ENCODE measurements at places on chromosomes 16 and 17.
A peak's percentile ranks its signal among the peaks of the same experiment; 100 is the strongest.

- DNase-seq = no peak
Measured at GRCh38 chr16:57783116-57783515, 19.2 kb downstream of the KIFC3 start.

DNA sequence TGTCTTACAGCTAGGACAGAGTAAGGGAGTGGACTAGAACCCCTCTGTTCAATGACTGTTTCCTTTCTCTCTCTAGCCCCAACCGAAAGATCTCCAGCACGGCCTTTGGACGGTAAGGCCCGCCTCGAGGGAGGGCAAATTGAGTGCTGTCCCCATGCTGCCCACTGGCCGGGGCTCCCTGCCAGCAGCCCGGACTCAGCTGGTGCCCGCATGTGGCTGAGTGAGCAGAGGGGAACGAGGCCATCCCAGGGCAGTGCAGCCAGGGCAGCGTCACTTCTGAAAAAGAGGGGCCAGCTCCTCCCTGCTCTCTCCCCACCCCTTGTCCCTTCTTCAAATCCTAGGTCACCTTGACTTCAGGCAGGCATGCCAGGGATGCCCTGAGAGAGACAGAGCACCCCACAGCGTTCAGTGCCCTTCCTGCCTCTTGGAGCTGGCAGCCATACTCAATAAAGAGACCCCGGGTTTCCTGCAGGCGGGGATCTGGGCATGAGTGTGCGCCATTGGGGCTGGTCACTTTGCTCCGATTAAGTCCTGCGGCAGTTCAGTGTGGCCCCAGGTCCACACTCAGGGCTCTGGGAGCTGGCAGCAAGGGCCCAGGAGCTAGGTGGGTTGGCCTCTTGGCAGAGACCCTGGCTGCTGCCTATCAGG lies 130.9 kb downstream of the RAB11FIP4 start:
- DNase-seq = no peak

GRCh38 chr16:19717741-19718623 lies at the start of the genes IQCK and KNOP1:
Gene IQCK (plus strand): TSS chr16:19718271. CDS start chr16:19718307, 36 bp downstream.
Gene KNOP1 (minus strand): TSS chr16:19718227. CDS start chr16:19715035, 3,192 bp downstream.
- DNase-seq = peak; percentile 92

DNA sequence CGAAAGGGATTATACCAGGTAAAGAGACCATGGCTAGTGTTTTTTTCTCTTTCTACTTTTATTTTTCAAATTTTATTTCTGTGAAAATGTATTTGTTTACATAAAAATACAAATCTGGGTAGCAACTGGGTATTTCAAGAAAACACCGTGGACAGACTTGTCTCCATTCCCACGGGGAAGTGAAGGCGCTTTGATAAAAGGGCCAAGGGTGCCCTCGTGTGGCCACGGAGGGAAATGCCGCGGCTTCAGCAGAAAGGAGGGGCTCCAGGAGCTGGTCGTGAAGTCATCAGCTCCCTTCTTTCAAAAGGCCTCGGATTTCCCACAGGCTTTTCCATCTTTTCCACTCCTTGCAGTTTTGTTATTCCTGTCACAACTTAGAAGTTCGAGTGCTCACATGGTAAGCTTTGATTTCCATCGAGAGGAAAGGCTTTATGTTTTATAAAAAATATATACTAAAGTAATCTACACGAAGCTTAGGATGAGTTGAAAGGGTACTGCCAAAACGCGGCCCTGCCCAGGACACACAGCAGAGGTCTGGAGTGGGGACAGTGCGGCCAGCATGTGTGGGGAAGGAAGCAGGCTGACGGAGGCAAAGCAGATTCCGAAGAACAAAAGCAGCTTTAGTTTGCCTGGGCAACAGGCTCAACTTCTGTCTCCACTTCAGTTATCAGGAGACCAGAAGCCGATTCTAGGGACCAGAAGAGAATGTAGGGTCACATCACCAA lies 15.3 kb upstream of the MNT start:
- peak; percentile 88 for DNase-seq

DNA sequence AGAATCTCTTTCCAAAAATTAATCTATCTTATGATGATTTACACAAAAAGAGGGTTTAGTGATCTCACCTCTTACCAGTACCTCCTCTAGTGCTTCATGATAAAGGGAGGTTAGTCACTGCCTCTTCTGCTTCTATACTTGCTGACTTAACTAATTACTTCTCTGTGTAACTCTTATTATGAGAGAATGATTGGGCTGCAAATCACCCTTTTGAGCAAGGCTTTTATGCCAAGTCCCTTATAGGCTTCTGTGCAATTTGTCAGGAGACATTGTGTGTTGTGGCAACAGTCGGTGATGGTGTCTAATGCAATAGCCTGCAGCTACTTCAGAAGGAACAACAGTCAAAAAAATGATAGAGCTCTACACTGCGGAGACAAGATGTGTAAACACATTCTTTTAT lies 1568.1 kb upstream of the GOT2 start:
- no peak for DNase-seq

All from CD4-positive, alpha-beta T cell treated with Interferon alpha-2 for 1 hour (primary cell).